ENCODE measurements at places on chromosomes 7 and 10.

DNA sequence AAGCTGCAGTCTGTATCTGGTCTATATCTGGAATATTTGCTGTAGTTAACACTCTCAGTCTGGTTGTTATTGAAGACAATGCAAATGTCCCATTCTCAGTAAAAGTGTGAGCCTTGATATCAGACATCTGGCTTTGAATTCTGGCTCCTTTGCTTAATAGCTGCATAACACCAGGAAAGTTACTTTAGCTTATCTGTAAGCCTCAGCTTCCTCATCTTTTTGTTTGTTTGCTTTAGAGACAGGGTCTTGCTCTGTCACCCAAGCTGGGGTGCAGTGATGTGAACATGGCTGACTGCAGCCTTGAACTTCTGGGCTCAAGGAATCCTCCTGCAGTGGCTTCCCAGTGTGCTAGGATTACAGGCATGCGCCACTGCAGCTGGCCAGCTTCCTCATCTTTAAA lies 41.3 kb downstream of the CNNM2 start:
- DNase-seq: no peak

- no peak for DNase-seq
These were observed 6.9 kb downstream of the ITPRIP start for GRCh38 chr10:104331208-104331838.

GRCh38 chr10:119415536-119416503 lies 126.7 kb downstream of the RGS10 start:
- no peak for DNase-seq

- DNase-seq: no peak
These were observed 11.7 kb upstream of the GATAD1 start for GRCh38 chr7:92435542-92435941.

- no peak for DNase-seq
These were observed 16.5 kb upstream of the DDIT4 start for GRCh38 chr10:72257051-72257892.

DNA sequence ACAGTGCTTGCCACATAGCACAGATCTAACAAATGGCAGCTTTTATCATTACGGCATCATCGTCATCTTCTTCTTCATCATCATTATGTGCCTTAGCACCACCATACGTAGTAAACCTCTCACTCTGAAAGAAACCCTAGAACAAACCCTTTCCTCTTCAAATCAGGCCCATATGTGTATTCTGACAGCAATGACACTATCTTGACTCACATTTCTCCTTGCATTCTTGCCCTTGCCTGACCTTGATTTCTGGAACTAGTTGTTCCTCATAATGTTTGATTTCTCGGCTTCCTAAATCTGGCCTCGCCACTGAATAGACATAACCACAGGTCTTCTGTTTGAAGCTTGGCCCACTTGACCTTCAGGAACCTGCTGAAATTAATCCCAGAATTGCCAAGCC lies 115.3 kb downstream of the DGKI start:
- no peak for DNase-seq

DNA sequence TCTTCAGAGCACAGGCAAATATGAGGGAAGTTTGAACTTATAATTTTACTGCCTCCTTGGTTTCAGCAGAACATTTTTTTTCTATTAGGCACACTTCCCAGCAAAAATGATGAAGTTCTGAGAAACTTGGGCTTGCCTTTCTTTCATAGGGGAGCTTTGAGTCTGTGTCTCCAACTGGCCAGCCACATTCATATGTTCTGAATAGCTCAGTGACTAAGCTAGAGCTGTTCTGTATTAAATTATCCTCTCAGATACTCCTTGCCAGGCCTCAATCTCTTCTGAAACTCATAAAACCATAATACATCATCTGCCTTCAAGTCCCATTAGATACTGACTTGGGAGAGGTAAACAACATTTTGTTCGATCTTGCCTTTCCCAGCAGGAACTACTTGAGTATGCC lies 476.5 kb downstream of the GPAM start:
- DNase-seq: no peak

GRCh38 chr10:75904499-75905283 lies 473.3 kb downstream of the LRMDA start:
- DNase-seq: no peak

- DNase-seq: no peak
These were observed 37.1 kb downstream of the STEAP4 start for GRCh38 chr7:88269586-88269985.

DNA sequence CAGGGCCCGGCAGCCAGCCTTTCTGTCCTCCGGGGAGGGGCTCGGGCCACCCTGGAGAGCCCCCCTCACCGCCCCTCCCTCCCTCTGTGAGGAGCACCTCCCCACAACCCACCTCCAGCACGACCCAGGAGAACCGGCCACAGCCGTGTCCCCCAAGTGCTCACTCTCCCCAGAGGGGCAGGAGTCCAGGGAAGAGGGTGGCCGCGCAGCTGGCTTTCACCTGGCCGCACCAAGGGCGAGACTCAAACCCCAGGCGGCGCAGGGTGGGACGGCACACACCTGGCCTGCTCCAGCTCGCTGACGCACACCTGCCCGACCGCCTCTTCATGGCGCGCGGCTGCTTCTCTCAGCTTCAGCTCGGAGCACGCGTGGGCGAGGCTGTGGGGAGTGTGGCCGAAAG lies 73.4 kb downstream of the CFAP46 start:
- no peak for DNase-seq

GRCh38 chr10:23047201-23048050 lies 48.0 kb upstream of the MSRB2 start:
- no peak for DNase-seq

DNA sequence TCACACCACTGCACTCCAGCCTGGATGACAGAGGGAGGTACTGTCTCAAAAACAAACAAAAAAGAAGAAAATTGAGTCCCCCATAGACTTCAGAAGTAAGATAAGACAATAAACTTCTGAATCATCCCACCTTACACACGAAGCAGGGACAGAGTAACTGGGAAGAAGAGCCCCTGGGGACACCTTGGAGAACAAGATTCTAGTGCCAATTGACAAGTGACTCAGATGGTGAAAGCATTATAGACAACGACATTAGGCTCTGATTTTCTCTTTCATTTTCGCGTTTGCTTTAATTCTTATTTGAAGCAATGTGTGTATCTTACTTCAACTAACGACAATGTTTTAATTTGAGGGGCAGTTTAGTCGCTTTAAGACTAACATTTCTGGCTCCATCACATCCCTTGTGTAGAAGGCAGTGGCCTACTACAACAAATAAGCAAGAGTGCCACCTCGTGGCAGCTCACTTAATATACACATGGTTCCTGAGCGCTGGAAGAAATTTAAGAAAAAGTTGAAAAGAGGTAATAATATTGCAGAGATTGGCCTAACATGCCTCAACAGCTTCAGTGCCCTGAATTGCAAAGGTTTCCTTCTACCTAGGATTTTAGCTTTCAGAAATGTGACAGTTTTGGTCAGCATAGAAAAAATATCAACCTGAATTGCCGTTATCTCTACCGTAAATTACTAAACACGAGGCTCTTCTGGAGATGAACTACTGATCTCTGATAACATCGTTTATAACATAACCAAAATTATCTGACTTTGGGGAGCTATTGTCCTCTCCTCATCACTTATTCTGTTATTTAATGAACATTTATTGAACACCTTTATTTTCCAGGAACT lies 36.7 kb downstream of the ASNS start:
- DNase-seq: peak; percentile 63

DNA sequence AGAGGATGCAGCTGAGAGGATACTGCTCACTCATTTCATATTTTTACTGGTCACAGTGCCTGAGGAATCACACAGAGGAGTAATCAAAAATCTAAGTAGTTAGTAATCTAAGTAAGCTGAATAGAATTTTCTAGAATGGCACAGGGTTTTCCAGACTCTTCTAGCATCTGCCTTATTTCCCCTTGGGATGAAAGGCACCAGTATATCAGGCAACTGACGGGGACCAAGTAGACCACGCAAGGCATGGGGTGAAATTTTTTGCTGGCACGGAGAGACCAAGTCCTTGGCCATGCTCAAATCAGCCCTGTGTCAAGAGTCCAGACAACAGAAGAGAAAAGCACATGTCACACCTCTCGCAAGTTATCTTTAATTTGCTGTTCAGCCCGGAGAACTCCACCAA lies 14.2 kb downstream of the NCOA4 start:
- no peak for DNase-seq

DNA sequence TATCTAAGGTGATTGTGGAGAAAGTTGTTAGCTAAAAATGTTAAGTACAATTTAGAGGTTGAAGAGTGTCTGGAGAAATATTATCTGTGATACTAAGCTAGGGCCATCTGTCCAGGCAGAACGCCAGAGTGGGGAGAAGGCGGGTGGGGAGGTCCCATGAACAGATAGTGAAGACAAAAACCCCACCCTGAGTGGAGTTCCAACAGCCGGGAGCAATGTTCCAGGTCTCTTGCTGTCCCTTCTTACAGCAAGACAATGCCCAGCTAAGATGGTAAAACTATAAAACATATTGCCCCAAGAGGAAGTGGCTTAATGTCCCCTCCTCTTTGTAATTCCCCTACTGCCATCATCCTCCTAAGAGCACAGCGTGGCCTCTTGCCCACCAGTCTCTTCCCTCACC lies 10.4 kb upstream of the IL15RA start:
- DNase-seq: no peak

DNA sequence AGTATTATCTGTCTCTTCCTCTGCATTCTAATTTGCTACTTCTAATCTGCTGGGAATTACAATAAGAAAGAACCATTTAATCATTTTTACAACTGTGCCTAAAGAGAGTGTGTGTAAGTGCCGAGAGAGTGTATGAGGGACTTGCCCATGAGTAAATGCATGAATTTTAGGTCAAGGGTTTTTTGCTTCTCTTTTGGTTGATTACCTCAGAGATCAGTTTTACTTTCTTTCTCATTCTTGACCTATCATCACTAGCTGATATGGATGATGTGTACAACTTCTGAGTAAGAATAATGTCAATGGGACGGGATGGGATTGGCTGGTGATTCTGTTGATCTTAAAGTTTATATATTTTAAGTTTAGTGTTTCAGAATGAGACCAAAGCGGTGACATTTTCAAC lies 47.8 kb downstream of the IKZF1 start:
- DNase-seq: no peak

DNA sequence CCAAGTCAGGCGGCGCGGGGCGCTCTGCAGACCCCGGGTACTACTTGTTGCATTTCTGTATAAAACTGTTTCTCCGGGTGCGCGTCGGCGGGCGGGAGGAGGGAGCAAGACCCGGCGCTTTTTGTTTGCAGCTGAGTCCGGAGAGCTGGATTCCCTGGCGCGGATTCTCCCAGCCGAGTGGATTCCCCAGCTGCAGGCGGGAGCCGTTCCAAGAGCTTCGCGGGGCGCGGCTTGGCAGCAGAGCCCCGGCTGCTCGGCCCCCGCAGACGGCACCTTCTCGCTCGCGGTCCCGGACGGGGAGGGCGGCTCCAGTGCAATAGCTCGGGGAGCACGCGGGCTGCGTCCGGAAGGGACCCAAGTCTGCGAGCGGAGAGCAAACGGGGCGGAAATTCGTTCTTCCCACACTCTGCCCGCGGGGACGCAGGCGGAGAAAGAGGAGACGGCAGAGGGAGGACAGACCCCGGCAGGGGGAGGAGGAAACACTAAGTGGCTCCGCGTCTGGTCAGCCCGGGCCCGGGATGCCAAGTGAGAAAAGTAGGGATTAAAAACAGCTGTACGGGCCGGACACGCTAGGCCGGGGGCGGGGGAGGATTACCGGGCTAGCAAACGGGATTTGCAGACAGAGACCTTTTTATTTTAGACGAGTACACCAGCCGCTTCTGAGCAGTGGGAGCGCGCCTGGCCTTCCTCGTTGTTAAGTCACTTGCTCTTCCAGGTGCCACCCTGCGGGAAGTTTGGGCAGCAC lies at the start of gene TRIL:
Gene TRIL (minus strand): TSS at position 96 of the 745 bp plus-strand sequence. CDS start 284 bp downstream, outside the sequence.
- peak; percentile 60 for DNase-seq

DNA sequence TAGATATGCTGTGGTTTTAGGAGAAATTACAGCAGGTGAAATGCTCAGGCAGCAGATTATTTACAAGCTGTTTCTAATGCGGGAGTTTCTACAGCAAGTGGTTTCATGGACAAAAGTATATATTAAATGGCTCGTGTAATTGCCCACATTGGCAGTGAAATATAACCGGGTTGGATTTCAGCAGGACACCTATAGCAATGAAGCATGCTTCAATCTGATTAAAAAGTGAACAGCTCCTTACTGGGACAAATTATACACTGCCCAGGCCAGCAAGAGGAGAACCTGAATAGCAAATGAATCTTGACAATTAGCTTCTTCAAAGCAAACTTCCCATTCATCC lies 35.2 kb upstream of the LYZL1 start:
- no peak for DNase-seq

DNA sequence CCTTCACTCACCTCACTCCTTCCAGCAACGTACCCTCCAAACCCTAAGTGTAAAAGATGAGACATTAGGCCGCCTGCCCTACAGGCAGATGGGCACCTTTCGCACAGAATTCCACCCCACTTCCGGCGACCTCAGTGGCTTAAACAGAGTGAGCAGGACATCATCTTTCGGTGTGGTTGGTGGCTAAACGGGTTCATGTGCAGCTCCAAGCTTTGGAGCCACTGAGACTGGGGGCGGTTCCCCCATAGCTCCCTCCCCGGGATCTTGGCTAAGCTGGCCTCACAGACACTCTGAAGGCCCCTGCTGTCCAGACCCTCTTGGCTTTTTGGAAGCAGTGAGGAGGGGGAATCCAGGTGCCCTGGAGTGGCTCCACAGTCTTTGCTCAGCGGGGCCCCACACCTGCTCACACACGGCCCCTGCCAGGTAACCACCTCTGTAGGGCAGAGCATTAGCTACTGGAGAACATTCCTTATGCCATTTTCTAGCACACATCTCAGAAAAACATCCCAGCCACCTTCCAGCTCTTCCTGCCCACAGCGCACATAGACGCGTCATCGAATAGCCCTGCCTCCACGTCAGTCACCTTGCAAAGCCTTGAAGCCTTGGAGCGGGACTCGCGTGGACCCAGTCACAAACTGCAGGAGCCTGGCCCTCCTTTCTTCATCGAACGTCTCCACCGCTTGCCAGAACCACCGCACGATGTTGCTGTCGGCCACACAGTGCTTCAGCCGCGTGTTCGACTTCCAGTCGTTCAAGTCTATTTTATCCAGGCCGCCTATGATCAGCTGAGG lies 108.8 kb downstream of the SMURF1 start:
- DNase-seq: no peak

- no peak for DNase-seq
These were observed 42.9 kb upstream of the PCBD1 start for GRCh38 chr10:70931168-70931815.

GRCh38 chr10:97650726-97651125 lies 10.3 kb downstream of the PI4K2A start:
- no peak for DNase-seq

DNA sequence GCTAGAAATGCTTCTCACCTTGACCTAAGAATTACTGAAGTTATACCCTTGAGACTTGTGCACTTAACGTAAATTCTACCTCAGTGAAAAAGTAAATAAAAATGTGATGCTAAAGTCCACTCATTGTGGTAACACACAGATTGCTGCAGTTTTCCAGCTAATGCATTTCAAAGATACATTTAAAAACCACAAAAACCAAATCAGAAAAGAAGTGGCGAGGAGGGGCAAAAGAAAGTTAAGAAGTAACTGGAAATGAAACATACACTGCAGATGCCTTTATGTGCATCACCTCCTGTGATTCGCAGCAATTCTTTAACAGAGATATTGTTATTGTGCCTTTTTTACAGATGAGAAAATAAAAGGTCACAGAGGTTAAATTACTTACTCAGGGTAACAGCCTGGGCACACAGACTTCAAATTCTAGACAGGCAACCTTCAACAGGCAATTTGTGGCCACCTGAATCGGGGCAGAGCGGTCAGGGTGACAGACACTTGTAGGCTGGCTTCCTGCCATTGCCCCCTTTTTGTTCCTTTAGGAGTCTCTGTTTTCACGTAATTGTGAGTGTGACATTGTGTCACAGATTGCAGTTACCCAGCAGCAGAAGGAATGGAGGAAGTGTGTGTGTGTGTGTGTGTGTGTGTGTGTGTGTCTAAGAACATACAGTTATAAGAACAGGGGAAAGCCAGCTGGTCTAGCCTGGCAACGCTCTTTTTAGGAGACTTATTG lies 1.9 kb downstream of the WIPF3 start:
- no peak for DNase-seq

Data from NT2/D1 (cell line).